Fibroblast of upper back skin (primary cell): ENCODE measurements at places on chromosomes 6 and 20.

GRCh38 chr6:129866256-129866655 is 5.1 kb upstream of the TMEM244 start:
- DNase-seq, result no peak

DNA sequence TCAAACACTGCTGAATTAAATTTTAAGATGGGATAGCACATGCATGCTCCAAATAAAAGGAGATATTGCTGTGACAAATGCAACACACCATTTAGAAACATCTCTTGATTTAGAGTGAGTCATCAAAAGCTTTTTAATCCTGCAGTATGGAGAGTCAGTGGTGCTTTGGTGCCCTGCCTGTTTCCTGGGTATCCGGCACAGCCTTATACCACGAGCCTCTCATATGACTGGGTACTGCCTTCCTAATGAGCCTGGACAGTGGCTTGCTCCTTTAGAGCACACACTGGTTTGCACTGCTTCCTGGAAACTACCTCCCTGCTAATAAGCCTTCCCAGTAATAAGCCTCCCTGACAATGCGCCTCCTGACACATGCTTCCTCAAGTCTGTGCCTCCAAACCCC is 65.3 kb upstream of the KCNK16 start:
- no peak for DNase-seq

DNA sequence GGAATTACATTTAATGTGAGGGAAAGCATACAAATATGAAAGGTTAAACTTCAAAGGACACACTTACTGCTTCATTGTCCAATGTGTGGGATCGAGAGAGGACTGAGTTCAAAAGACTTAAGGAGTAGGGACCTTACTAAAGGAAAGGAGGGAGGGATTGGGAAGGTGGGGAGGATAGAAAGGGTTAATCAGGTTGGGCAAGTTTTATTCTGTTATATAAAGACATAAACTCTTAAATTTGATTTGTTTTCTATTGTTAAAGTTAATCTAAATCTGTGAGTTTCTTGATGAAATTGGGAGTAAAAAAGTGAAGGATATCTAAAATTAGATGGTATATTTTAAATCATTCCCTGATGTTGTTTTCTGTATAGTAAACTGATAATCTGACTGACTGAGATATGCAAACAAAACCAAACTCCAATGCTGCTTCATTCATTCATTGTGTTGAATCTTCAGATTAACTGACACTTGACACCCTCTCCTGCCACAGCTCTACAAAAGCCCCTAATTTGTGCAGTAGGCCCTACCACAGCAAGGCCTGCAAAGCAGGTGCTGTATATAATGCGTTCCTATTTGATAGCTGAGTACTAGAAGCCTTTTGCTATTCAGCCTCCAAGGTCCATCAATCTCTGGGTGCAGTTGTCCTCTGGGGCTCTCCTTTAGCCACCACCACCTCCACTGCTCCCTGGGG is 1.3 kb upstream of the UBE2J1 start:
- no peak for DNase-seq

- DNase-seq, result no peak
Measured at GRCh38 chr6:48961781-48962415, 501.2 kb downstream of the MMUT start.

DNA sequence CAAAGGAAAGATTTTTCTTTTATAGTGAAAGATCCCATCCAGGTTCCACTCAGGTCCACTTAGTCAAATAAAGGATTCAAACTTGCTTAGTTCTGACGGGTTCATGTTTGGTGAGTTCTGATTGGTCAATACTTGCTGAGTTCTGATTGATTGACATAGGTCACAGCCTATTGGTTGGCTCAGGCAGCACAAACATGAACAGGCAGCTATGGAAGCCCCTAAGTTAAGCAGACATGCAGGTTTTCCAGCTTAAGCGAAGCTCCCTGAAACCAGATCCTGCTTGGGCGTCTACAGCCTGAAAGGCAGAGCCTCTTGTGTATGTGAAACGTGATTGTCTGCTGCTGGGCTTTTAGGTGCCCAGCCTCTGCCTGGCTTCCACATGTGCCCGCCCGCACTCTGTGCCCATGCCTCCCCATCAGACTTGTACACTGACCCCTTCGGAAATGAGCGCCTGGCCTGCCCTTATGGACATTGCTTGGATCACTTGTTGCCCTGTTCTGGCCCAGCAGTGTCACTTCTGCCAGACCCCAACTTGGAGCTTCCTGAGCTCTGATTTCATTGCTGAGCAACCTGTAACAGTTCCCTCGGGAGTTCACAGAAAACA is 45.4 kb upstream of the ECI2 start:
- no peak for DNase-seq

- DNase-seq, result peak; percentile 49
Measured at GRCh38 chr6:98498866-98499265, 335.5 kb upstream of the POU3F2 start.

GRCh38 chr20:29689411-29690225 is 1567.8 kb upstream of the DEFB115 start:
- peak; percentile 1 for DNase-seq

GRCh38 chr6:147973806-147974205 is 368.8 kb upstream of the SASH1 start:
- DNase-seq, result no peak

GRCh38 chr6:39451831-39452230 is 129.3 kb upstream of the KCNK16 start:
- no peak for DNase-seq

DNA sequence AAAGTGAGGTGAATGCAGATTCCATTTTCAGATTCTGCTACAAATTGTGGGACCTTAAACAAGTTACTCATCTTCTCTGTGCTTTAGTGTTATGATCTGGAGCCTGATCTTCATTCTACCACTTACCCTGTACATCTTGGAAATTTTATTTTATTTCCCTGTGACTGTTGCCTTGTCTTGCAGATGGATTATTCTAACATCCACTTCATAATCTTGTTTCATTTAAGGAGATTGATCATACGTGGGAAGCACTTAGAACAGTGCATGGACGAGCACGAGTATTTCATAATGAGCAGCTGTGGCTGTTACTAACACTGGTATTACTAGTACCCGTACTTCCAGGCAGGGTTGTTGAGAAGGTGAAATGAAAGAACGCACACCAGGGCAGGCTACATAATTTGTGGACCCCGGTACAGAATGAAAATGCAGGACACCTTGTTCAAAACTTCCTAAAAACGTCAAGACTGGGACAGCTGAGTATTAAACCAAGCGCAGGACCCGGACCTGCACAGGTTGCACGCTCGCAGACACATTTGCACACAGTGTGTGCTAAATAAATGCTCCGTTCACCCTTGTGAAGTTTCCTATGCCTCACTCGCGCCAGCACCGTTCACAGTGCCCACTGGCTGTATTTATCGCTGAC is 535 bp upstream of the CCDC170 start:
- DNase-seq, result no peak

DNA sequence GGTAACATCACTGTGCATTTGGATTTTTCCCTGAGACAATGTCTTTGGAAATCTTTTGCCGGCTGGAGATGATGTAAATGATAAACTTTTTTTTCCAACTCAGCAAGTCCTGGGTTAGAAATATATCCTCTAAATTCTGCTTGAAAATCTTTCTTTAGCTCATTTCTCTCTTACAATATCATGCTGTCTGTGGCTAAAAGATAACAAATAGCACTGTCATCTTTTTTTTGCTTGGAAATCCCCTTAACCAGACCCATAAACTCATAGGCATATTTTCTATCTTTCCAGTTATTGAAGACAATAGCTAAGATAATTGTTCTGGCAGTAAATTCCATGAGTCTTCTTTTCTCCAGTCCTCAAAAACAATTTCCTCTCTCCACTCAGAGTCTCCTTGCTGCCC is 481.5 kb downstream of the NKAIN2 start:
- DNase-seq, result no peak

DNA sequence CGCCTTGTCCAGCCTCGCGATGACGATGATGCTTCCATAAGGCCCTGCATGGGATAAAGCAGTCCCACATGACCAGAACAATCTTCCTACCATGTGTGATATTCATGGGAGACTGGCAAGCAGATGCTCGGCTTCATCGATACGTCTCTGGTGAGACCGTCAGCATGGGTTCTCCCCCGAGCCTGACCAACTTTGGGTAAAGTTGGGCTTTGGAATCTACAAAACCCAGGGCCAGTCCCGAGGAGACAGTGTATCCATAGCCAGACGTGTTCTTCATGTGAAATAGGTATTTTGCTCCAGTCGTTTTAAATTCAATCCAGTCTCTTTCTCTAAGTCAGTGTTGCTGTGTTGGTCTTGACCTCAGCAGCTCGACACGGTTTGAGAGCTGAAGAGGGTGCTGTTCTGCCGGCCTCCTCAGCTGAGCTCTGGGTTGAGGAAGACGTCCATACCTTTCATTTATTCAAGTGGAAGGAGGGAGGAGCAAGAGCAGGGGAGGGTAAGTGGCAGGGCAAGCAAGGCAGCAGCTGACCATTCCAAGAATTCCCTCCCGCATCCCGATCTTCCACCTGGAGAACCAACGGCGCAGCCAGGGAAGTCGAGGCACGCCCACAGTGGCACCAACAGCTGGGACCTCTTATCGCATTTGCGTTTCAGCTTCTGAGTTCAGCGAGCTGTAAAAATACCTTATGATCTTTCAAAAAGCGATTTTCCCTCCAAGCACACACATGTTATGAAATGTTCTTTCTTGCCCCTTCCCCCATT is 64.0 kb upstream of the THBS2 start:
- no peak for DNase-seq

DNA sequence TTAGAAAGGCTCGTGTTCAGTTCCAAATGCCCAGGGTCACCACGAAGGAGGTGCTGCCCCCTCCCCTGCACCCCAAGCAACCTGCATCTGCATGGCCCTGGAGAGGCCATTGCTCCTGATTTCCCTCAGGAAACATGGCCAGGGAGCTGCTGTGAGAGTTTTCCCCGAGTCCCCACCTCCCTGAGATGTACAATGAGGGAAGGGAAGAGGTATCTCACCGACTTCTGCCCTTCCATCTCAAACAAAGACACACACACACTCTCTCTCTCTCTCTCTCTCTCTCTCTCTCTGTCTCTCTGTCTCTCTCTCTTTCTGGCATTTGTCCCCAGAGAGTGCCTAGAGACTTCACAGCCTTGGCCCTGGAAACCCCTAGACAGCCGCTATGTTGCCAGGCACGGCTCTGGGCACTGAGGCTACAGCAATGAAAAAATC is 120.4 kb downstream of the MRPL14 start:
- no peak for DNase-seq

GRCh38 chr20:53786445-53787267 is 193.0 kb upstream of the ZNF217 start:
- DNase-seq, result no peak

- DNase-seq, result no peak
Measured at GRCh38 chr20:36303020-36303595, 3.0 kb upstream of the DLGAP4 start.

DNA sequence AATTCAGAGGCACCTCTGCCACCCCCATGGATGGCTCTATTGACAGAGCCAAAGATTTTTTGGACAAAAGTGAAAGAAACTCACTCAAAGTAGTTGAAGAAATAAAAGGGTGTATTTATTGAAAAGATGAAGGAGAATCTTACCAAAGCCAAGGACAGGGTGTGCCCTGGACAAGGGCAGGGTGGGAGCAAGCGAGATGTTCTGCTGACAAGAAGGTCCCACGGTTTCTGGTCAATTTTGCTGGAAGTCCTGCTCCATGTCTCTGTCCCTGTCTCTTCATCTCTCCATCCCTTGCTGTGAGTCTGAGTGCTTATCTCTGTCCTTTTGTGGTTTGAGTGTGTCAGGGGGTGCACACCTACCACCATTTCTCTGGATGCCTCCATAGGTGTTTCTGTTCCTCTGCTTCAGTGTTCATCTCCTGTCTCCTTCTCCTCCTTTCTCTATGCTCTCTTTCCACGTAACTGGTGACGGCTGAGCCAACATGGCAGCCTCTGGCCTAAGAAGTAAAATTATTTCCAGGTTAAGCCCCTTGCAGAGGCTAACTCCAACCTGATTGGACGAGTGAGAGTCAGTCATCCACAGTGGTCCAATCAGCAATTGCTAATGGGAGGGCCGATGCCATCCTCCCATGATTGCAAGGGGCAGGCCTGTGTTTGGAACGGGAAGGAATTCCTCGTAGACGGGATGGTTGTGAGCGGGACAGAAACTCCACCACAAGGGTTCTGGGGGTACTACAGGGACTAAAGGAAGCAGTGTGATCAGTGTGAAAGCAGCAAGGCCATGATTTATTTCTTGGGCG is 502.1 kb upstream of the CDH4 start:
- DNase-seq, result no peak

GRCh38 chr6:169230322-169230665 is 23.4 kb downstream of the THBS2 start:
- no peak for DNase-seq

- no peak for DNase-seq
Measured at GRCh38 chr6:150006961-150007464, 18.3 kb downstream of the RAET1L start.

DNA sequence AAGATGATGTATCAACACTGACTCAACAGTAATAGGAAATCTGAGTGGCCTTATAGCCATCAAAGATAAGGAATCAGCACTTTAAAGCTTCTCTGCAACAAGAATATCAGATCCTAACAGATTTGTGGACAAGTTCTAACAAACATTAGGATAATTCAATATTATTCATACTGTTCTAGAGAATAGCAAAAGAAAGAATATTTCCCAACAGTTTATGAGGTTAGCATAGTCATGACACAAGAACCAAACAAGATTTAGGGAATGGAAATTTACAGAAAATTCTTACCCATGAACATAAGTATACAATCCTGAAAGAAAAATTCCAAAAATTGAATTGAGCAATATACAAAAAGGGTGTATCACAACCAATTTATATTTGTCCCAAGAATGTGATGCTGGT is 64.3 kb upstream of the BTBD3 start:
- no peak for DNase-seq

DNA sequence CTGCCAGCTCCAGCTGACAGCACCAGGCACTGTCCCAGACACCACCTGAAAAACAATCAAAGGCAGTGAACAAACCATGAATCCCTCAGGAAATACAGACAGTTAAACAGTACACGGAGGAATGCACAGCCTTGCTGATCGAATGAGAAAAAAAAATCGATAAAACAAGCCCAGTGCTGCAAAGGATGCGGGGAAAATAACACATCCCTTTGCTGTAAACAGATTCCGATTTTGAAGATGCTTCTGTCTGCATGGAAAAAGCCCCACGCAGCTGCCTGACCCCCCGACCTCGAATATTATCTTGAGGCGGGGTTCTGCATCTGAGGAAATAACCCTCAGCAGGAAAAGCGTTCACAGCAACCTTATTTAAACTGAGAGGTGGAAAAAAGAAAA is 43.9 kb downstream of the RBM38 start:
- no peak for DNase-seq

DNA sequence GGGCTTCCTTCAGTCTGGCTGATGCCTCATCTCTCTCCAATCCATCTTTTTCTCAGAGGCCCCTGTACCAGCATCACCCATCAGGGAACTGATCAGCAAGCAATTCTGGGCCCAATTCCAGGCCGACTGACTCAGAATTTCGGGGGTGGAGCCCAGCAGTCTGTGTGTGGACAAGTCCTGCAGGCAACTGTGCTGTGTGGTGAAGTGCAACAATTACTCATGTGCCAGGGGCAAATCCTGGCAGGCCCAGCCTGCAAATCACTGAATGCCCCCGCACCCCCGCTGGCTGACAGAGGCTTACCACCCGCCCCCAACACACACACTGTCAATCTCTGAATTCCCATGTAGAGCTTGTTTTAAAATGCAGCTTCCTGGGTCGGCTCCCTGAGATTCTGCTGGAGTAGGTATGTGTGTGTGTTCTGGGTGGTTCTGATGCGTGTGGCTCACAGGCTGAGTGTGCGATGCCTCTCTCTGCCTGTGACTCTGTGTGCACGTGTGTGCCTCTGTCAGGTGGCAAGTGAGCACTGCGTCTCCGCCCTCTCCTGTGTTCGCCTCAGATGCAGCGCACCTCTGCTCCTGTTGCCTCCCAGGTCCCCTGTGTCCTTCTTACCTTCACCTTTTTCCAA is 45.4 kb downstream of the SSR1 start:
- DNase-seq, result peak; percentile 94

GRCh38 chr20:50918403-50918802 is 12.8 kb downstream of the ADNP start:
- DNase-seq, result peak; percentile 54
